ENCODE measurements at places on chromosomes 3 and 15. TPM values are rescaled to one million over a fixed set of nuclear protein-coding genes. Genes with fewer than 3 reads are reported as not detected.

GRCh38 chr15:72231833-72232478 is 966 bp upstream of the PKM start:
- DNase-seq = peak; percentile 56

The BUB1B gene
- total RNA-seq = 34.6 TPM

DNA sequence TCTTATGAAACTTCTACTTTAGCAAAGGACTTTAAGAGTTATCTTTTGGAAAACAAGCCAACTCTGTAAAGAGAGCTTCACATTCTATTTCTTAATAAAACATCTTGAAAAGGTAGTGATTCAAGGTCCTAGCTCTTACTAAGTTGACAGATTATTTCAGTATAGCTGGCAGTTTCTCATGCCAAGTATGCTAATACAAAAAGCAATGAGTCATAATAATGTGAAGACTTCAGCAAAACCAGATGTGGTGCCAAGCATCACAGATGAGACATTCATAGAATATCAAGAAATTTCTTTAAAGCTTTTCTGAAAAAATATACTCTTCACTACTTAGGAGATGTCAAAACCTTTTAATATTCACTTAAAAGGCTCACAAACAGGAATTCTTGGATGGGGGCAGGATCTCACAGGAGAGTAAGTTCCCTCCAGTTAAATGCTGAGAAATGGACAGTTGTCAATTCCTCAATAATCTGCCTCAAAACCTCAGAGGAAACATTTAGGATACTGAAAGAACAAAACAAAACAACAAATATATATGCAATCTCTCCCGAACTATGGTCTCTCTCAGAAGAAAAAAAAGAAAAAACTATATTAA is 45.6 kb downstream of the DCBLD2 start:
- peak; percentile 31 for DNase-seq

GRCh38 chr15:38427380-38427779 is 26.5 kb upstream of the FAM98B start:
- no peak for DNase-seq

- DNase-seq = no peak
Measured at GRCh38 chr15:40845036-40845435, 1.2 kb downstream of the SPINT1 start.

GRCh38 chr3:114700637-114701234 is 406.9 kb downstream of the TIGIT start:
- DNase-seq = no peak

The SI gene
- total RNA-seq = not detected

GRCh38 chr3:128399221-128399915 is 67.3 kb downstream of the DNAJB8 start:
- DNase-seq = no peak

DNA sequence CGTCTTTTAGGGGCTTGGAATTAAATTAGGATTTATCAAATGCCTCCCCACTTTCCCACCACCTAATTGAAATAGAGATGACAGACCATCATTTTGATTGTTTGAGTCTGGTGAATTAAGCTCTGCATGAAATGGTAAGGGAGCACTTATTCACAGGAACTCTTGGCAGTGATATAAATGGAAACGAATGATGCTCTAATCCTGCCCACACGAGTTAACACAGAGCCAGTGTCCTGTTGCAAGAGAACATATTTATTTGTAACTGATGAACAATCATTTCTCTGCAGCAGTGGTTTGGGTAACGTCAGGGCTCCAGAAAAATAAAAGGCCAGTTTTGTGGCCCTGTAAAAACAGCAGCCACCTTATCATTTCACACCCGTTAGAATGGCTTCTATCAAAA is 163.3 kb downstream of the FEZF2 start:
- DNase-seq = no peak

The TTLL13 gene
- total RNA-seq = not detected

GRCh38 chr3:40770061-40770460 is 245.3 kb downstream of the ZNF621 start:
- no peak for DNase-seq

GRCh38 chr3:175233957-175234940 is 375.1 kb downstream of the NAALADL2 start:
- DNase-seq = no peak

DNA sequence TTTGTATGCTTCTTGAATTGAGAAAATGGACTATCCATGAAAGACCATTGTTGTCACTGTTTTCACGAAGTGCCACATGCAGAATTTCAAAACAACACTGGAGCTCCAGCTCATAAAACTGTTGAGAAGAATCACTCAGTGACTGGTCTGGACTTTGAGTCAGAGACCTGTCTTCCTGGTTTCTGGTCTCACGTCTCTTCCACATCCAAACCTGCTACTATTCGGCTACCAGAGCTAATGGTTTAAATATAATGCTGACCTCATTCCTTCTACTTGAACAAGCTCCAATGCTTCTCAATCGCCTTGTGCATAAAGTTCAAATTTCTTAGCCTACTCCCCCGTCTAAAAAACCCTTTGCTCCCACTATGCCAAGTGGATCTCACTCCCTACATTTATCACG is 227.9 kb upstream of the NR2F2 start:
- DNase-seq = no peak

- DNase-seq = peak; percentile 98
Measured at GRCh38 chr3:72663429-72663828, 184.8 kb downstream of the SHQ1 start.

The USP3 gene
- total RNA-seq = 24.2 TPM

- no peak for DNase-seq
Measured at GRCh38 chr3:51937014-51937413, 4.7 kb downstream of the RRP9 start.

DNA sequence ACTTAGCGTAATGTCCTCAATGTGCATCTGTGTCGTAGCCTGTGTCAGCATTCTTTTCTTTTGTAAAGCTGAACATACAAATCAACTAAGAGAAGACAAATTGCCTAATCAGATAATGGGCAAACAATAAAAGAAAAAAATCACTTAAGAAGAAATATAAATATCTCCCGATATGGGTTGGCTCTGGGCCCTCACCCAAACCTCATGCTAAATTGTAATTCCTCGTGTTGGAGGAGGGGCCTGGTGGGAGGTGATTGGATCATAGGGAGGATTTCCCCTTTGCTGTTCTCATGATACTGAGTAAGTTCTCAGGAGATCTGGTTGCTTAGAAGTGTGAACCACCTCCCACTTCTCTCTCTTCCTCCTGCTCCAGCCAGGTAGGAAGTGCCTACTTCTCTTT is 285.0 kb upstream of the LYSMD4 start:
- no peak for DNase-seq

The AADACL2 gene
- not detected for total RNA-seq

GRCh38 chr15:57962887-57963286 is 102.6 kb downstream of the ALDH1A2 start:
- no peak for DNase-seq

DNA sequence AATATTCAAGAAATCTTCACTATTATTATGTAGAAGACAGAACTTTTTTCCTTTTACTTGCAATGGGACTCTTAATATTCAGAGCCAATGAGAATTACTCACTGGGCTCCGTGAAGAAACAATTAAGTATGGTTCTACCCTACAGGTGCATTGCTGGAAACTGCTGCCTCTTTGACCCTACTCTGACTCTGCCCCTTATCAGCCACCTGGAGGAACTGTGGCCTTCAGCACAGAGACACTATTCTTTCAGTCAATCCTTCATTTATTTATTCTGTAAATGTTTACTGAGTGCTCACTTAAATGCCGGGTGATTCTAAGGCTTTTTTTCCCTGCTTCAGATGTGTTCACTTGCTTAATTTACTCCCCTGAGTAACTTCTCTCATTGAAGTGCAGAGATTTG is 163.2 kb downstream of the SYNPR start:
- DNase-seq = no peak

GRCh38 chr3:56918111-56918568 is 116.4 kb upstream of the ARHGEF3 start:
- no peak for DNase-seq

The SCAPER gene
- 11.8 TPM for total RNA-seq

The TCTA gene
- 19.8 TPM for total RNA-seq

The CCDC54 gene
- not detected for total RNA-seq

GRCh38 chr15:82393671-82394070 is 35.9 kb upstream of the GOLGA6L9 start:
- DNase-seq = no peak

DNA sequence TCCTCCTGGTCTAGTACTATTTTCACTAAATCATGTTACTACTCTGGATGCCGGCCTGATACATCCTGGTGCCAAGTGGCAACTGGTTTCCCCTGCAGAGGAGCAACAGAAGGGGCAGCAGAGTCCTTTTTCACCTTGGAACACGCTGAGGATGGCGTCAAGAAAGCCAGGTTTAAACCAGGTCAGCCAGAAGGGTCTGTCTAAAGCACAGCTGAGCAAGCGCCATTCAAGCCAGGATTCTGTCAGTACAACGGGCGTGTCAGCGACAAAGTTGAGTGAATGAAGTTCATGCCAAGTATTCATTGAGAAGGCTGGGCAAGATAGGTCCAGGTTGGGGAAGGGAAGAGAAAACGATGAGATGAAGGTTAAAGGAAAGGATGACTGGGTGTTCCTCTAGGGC is 88.2 kb downstream of the FBN1 start:
- DNase-seq = no peak

The PRR20G gene
- total RNA-seq = not detected

DNA sequence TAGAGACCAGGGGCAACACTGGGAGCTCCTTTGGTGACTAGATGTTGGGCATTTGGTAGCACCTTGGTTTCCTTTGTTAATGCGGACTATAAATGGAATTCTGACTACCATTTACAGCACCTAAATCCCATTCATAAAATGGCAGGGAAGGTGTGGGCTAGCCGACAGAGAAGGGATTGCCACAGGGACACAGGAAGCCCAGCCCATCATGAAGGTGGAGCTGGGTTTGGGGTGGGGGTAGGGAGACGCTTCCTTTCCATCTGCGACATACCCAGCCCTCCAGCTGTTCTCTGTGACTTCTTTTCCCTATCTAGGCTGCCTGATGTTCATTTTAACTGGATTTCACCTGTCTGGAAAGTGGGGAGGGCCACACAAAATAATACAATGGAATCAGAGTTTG is 21.0 kb downstream of the ABHD2 start:
- no peak for DNase-seq
